ENCODE measurements at places on chromosomes 2 and 18.

- DNase-seq = no peak
Measured at GRCh38 chr18:5891854-5892215, 3.5 kb downstream of the TMEM200C start.

DNA sequence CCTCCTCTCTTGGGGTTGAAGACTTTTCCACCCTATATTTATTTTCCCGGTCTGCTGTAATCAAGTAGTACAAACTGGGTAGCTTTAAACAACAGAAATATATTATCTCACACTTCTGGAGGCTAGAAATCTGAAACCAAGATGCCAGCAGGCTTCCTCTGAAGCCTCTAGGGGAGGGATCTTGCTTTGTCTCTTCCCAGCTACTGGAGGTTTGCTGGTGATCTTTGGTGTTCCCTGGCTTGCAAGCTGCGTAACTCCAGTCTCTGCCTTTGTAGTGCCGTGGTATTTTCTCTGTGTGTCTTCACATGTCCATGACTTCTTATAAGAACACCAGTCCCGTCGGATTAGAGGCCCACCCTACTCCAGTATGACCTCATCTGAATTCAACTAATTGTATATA, 44.4 kb downstream of the MYO3B start:
- no peak for DNase-seq

- DNase-seq = no peak
Measured at GRCh38 chr2:160242893-160243564, 43.0 kb upstream of the ITGB6 start.

DNA sequence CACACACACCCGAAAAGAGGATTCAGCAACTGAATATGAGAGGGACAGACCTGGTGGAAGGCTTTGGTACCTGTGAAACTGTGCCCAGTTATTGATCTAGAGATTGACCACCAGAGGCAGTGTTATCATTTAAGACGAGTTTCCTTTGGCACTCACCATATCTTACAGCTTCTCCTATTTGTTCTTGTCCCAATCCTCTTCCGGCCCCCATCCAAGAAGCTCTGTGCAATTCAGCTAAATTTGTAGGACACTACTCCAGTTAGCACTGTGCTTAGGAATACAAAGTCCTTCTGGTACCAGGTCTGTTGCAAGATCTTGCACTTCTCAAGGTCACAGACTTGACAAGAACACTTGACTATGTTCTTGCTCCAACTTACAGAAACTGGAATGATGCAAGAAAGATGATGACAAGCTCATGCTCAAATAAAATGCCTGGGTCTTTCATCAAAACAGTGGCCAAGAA, 177.7 kb downstream of the TMEM247 start:
- DNase-seq = no peak

DNA sequence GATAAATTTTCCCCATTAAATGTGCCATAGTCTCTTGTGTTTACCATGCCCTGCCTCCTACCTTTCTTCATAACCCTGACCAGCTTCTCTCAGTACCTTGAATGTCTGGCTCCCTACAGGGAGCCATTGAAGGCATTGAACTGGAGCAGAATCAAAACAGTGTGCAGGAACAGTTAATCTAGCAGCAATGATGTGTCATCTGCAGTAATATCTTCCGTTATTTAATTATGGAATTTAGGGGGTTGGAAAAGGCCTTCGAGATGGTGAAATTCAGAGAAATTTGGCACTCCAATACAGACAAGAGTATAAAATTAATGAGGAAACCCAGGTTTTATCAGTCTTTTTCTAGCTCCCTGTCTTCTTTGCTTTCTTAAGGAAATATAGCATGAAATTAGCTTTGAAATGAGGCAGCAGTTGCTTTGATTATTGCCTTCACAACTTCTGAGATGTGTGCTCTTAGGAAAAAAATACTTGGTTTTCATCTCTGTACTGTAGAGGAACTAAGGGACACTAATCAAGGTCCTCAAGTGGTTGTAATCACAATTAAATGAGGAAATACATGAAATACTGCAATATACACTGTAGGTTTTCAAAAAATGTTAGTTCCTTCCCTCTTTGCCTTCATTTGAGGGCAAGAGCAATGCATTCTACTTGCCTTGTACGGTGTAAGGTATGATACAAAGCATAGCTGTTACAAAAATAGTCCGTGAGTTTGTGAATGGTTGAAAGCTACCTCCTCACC, 369.1 kb downstream of the SETBP1 start:
- DNase-seq = no peak

- DNase-seq = no peak
Measured at GRCh38 chr2:239979243-239980023, 45.7 kb downstream of the NDUFA10 start.

- DNase-seq = no peak
Measured at GRCh38 chr2:47238638-47239037, 83.5 kb upstream of the STPG4 start.

DNA sequence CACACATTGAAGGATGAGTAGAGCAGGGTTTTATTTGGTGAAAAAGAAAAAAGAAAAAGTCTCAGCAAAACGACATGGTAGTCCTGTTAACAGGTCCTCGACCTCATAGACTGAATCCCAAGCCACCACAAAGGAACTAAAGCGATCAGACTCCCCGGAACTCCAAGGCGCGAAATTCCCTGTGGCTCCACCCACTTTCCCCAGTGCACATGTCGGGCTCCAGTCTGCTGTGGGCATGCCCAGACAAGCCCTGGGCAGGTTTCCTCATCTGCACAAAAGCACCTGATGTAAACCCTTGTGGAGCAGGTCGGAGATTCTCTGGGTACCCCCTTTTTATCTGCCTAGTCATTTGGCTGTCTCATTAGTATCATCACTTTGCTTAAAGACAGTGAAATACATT, 170.7 kb upstream of the FSIP2 start:
- DNase-seq = no peak

GRCh38 chr2:176187899-176188773, at the start of gene HOXD1:
Gene HOXD1, plus strand, starts transcription at chr2:176188668. Its CDS starts 134 bp downstream, at chr2:176188802.
- no peak for DNase-seq

- DNase-seq = no peak
Measured at GRCh38 chr18:45250479-45250878, 364.8 kb upstream of the SLC14A2 start.

DNA sequence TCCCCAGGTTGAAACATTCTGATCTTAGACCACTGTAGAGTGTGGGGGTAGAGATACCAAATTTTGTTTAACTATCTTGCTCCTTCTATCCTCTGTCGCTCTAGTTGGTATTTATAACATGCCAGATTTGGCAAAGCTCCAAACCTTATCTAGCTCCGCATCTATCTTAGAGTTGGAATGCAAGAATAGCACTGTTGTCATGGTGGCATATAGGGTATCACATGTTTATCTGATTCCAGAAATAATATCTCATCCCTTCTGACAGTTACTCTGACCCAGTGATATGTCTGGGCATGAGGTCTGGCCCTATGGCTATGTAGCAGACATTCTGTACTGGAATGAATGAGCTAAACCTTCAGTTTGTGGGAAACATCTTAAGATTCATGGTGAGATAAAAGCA, 51.7 kb downstream of the CABYR start:
- DNase-seq = no peak

DNA sequence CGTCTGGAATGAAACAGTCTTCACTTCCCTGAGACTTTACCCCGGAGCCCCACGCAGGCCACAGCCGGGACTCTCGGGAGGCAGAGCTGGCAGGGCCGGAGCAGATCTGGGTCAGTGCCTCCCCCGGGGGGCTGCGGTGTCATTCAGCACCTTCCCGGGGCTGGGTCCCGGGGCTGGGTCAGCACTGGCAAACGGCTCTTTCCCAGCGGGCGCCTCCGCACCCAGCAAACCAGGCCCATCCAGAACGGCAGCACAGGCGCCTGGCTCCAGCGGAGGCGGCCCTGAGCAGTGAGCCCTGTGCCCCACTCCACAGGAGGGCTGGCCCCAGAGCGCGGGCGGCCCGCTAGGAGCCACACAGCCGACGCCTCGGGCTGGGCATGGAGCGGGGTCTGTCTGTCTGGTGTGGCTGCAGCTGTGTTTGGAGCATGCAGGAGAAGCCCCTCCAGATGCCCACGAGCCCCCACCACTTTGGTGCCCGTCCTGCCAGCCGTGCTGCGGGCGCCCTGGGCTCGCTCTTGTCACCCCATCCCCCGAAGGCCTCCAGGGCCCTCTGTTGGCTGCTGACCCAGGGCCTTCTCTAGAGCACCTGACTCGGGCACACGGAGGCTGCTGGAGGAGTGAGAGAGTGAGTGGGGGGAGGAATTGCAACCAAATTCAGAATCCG, 132.1 kb upstream of the CTDP1 start:
- no peak for DNase-seq

- DNase-seq = no peak
Measured at GRCh38 chr2:102603904-102604303, 15.4 kb upstream of the SLC9A2 start.

GRCh38 chr2:118232796-118233195, 144.5 kb downstream of the INSIG2 start:
- no peak for DNase-seq

- DNase-seq = no peak
Measured at GRCh38 chr2:146246736-146247523, 1597.9 kb upstream of the ACVR2A start.

GRCh38 chr18:21315741-21316197, 73.7 kb downstream of the GREB1L start:
- DNase-seq = no peak

DNA sequence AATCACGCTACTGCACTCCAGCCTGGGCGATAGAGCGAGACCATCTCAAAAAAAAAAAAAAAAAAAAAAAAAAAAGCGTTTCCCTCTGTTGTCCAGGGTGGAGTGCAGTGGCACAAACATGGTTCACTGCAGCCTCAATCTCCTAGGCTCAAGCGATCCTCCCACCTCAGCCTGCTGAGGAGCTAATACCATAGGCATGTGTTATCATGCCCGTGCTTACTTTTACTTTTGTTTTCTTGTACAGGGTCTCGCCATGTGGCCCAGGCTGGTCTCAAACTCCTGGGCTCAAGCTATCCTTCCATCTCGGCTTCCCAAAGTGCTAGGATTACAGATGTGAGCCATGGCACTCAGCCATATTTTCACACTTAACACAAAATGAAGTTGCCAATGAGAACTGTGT, 37.5 kb downstream of the PSME4 start:
- DNase-seq = no peak

DNA sequence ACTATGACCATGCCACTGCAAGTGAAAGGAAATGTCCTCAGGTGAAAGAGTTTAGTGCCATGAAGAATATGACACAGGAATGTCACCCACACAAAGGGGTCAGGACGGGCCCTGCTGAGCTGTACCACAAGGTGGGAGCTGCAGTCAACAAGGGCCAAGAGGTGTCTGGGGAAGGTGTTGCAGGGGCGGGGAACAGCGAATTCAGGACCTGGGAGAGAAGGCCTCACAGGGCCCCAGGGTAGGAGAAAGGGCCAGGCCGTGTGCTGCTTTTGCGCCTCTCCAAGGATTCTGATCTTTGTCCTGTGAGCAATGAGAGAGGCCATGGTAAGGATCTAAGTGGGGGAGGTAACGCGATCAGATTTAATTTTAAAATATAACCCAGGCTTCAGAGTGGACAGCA, 23.6 kb downstream of the CYB5A start:
- no peak for DNase-seq

- no peak for DNase-seq
Measured at GRCh38 chr18:76467371-76468190, 27.5 kb downstream of the ZNF516 start.

Data from activated CD4-positive, alpha-beta T cell treated with anti-CD3 and anti-CD28 coated beads, Interleukin-2, amount 50 U/mL, for 24 hours (primary cell).